ENCODE measurements at places on chromosomes 2 and 18.

DNA sequence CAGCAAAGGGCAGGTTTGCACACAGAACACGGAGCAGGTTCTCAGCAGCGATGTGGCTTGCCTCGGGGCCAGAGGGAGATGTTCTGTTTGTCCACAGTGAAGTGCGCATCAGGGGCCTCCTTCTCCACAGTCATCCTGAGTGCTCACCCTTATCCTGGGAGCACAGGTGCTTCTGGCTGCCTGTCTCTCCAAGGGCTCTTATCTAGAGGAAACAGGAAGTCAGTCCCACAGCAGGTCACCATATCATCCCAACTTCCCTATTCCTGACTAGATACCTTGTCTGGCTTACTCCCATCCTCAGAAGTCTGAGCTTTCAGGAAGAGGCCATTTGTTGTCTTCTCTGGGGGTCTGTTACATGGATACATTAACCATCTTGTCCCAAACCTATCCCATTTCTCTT is at the start of gene CD207:
Gene CD207, minus strand, starts transcription at position 174 of the 400 bp plus-strand sequence. Its CDS starts 40 bp downstream, at position 134.
- DNase-seq, result no peak

DNA sequence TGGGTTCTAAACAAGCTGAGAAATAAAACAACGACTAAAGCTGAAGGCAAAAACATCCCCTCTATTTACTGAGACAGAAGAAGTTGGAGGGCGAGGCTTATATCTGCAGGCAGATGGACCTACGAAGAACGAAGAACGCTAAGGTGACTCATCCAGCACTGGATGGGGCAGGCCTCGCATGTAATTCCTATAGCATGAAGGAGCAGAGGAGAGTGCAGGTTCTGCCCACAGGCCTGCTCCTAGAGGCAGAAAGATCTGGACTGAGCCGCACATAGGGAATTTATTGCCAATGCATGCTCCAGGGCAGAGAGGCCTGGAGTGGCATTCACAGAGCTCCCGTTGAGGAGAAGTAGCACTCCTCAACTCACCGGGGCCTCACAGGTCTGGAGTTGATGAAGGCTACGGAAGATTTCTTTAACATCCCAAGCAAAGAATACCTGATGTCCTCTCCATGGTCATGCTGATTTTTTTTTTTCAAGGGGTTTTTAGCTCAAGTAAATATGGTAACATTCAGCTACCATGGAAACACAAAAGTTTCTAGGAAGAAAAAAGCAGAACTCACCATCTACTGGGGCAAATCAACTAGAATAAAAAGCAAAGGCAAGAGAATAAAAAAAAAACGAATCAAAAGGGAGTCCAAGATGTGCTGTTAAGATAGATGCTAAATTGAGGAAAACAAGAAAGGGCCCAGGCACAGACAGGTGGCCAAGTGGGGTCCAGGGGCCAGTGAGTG is 10.4 kb upstream of the METTL21A start:
- no peak for DNase-seq

- DNase-seq, result no peak
Measured at GRCh38 chr2:239288951-239289511, 111.8 kb downstream of the HDAC4 start.

GRCh38 chr2:144904612-144905011 is 384.7 kb upstream of the ZEB2 start:
- DNase-seq, result no peak

DNA sequence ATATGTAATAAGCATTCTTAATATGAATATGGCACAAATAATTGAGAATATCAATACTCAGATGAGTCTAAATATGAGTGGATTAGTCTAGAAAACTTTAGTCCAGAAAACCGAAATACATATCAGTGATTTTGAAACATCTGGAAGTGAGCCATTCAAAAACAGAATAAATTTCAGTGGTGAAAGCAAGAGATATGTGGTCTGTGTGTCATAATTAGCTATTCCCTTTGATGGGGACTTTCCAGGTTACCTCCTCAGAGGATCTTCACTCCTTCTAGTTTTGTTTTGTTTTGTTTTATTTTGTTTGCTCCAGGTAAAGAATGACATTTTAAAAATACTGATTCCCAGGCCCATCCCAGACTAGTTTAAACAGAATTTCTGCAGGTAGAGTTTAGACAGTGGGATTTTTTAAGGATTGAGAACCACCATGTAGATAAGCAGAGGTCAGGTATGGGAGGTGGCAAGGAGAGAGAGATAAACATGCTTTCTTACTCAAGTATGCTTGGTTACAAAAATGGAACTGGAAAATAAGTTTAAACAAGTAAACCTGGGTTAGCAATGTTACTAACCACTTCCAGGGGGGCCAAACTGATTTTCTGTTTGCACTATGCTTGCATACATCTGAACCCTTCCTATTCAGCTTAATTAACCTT is 70.7 kb downstream of the NABP1 start:
- DNase-seq, result no peak
